SW 1271 (cell line): ENCODE measurements at places on chromosomes 12 and 14.

GRCh38 chr14:38291681-38292467 is 36.0 kb upstream of the CLEC14A start:
- peak; percentile 41 for DNase-seq

- DNase-seq = no peak
Measured at GRCh38 chr14:58635091-58635830, 2.5 kb upstream of the DACT1 start.

GRCh38 chr12:6026998-6027397 is 81.9 kb upstream of the ANO2 start:
- no peak for DNase-seq

- DNase-seq = no peak
Measured at GRCh38 chr14:87055007-87055406, 938.0 kb downstream of the GALC start.

DNA sequence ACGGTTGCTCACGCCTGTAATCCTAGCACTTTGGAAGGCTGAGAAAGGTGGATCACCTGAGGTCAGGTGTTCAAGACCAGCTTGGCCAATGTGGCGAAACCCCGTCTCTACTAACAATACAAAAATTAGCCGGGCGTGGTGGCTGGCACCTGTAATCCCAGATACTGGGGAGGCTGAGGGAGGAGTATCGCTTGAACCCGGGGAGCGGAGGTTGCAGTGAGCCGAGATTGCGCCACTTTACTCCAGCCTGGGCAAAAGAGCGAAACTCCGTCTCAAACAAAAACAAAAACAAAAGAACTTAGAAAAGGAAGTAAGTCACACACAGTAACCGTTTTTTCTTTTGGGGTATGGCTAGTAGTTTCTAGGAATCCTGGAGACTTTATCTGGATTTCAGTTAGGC is 1.7 kb upstream of the PALS1 start:
- no peak for DNase-seq

- DNase-seq = no peak
Measured at GRCh38 chr12:56321027-56321426, 5.2 kb upstream of the CNPY2 start.

- DNase-seq = no peak
Measured at GRCh38 chr14:101075025-101075800, 171.7 kb upstream of the RTL1 start.

GRCh38 chr12:24608637-24609285 is 340.1 kb downstream of the BCAT1 start:
- no peak for DNase-seq

DNA sequence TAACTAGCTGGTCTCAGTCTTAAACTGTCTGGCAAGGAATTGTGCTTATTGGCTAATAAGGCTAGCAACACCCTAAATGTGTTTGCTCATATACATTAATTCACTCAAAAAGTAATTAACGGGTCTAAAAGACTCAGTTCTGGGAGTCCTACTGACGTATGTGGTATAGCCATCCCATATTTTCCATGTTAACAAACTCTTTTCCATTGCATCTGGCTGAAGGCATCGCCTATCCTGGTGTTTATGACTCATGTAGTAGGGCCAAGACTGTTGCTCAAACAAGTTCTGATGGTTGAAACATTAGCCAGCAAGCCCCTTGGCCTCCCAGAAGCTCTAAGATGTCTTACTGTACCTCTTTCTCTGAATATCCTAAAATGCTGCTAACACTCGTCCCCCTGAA is 98.5 kb downstream of the PHLDA1 start:
- no peak for DNase-seq

- DNase-seq = no peak
Measured at GRCh38 chr12:16523951-16524331, 82.0 kb downstream of the LMO3 start.

DNA sequence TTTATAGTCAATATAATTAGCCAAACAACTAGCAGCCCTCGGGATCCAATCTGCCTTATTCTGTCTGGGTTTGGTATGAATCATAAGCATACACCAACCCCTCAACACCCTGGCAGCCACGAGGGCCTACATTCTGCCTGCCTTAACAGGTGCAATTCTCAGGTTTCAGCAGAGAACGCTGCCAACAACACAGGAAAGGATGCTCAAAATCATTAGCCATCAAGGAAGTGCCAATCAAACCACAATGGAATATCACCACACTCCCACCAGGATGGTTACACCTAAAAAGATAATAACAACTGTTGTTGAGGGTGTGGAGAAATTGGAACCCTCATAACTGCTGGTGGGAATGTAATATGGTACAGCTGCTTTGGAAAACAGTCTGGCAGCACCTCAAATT is 122.8 kb downstream of the TTC7B start:
- DNase-seq = no peak

GRCh38 chr14:66163023-66163422 is 323.1 kb upstream of the CCDC196 start:
- no peak for DNase-seq

- DNase-seq = no peak
Measured at GRCh38 chr12:82942991-82943401, 256.3 kb downstream of the TMTC2 start.
